ENCODE measurements at places on chromosomes 2 and 18.

- DNase-seq, result no peak
These were observed 69.3 kb upstream of the SATB2 start for GRCh38 chr2:199527071-199527470.

DNA sequence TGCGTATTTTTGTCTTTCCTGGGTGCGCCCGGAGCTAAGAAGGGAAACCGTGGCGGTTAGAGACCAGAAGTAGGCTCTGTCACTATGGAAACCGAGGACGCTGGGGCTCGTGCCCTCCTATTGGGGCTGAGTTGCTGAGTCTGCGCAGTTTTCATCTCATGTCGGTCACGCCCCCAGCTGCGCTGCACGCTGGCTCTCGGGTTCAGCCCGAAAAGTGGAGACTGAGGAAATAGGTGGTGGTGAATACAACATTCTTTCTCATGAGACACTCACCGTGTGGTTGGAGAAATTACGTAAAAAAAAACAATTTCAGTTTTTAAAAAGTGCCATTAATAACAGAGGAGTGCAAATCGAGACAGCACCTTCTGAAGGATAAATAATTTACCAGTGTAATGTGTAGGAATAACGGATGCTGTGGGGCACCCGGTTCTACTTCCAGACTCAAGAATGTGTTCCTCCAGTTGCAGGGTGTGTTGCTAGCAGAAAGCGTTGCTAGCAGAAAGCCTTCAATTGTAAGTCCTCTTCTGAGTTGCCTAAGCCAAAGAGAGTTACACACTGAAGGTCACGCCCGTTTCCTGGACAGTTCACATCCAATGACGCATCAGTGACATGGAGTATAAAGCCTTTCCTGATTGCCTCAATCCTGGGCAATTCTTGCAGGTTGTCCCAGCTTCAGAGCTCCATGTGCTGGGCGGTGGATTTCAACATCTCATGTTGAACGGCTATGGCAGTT lies 20.4 kb upstream of the CXXC1 start:
- DNase-seq, result peak; percentile 89

DNA sequence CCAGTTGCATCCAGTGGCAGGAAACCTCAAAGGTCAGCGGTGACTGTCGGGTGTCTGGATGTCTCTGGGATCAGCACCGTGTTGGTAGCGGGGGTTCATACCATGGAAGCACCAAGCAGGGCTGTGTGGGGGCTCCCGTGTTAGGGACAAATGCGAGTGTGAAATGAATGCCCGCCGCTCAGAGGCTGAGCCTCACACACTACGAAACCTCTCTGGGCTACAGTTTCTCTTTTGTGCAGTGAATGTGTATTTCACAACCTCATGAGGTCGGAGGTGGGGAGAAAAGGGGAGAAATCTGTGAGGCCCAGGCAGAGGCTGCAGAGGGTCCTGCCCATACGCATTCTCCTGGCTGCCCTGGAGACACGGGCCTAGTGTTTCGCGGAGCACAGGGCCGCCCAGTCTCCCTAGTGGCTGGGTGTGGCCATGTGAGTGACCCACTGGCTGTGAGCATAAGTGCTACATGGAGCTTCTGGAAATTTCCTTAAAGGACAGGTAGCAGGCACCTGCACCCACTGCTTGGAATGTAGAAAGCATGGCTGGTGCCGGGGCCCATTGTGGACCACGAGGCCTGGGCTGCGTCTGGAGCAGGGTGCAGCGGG lies 138.0 kb upstream of the GLI2 start:
- no peak for DNase-seq

GRCh38 chr18:24346254-24346653 lies 51.4 kb downstream of the OSBPL1A start:
- peak; percentile 39 for DNase-seq

DNA sequence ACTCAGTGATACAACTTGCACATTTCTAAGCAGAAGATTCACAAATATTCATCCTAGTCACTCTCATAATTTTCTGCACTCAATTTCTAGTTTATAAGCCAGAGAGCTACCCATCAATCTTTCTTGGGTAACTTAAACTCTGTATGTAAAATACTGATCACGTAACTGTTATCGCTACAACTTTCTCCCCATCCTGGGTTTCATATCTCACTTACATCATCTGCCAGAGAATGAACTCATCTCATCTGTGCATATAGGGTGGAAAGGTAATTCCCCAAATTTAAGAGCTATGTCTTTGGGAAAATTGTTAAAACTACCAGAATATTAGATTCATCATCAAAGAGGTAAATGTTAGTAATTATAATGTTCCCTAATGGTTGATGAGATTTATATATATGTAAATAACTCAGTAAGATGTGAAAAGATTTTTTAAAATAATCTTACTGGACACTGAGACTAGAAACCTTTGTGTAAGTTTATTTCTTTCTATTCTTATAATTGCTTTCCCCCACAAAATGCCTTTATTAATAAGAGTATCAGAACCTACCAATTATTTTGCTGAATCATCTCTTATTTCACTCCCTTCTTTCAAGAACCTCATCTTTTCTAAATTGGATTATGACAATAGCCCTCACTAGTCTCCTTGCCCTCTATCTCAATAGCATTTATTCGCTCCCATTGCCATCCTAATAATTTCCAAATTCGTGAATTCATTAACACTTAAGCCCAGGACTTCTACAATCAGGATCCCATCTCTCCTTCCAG lies 729.0 kb downstream of the EPHA4 start:
- no peak for DNase-seq

GRCh38 chr18:27711382-27711781 lies 465.5 kb downstream of the CDH2 start:
- peak; percentile 53 for DNase-seq

- DNase-seq, result no peak
These were observed 128.3 kb downstream of the ACOXL start for GRCh38 chr2:110860630-110861029.

GRCh38 chr2:75632813-75633212 lies 13.8 kb upstream of the MRPL19 start:
- no peak for DNase-seq

DNA sequence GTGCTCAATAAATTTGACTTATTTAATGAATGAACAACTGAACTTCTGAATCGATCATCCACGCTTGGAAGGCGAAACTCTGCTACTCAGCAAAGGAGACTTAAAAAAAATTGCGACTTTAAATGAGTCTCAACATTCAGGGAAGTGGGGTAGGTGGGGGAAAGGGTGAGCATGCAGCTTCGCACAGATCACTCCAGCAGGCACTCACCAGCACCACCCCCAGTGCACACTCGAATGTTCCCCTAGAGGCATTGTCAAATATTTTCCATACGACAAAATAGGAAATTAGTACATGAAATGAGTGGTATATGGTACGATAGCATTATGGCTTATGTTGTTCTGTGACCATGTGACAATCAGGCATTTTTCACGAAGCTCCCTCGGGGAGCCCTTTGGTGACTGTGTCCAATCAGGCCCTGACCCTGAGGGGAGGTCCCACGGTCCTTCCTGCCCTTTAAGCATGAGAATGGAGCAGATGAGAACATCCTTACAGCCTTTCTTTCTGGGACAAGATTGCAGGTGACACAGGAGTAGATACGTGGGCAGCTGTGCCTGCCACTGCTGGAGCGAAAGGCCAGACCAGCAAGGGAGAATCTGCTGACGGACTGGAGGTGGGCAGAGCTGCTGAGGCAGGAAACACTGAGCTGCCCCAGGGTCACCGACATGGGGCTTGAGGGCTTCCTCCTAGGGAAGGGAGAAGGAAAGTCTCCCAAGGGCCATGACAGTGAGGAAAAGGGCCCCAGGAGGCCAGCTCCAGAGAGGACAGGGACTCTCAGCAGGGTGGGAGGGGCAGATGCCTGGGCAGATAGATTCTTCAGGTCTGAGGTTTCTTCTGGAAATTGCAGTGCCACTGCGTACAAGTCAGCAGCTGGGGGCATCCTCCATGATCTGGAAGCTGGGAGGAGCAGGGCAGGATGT lies 101.3 kb upstream of the ID2 start:
- DNase-seq, result no peak

DNA sequence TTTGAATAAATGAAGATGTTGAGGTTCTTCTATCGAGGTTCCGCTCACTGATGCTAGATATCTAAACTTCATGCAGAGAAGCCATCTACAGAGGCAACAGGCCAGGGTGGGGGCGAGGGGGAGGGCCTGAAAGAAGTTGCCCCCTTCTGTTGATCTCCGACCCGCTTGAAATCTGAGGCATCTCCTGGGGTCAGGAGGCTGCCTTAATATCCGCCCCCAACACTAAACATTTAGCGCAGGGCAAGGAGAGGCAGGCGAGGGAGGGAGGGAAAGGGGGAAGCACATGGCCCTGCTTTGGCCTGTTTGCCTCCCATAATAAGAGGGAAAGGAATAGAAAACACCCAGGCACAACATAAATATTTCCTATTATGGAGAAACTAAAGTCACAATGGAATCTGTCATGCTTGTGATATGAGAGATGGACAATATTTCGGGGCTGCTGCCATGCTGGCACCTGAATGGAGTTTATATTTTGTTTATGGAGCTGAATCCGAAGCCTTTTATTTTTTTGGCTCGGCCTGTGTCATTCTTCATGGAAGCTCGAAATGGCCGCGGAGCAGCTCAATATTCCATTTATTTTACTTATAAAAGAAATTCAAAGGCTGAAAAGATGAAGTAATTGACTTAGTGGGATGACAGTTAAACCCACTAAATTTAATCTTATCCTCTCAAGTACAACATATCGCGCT lies 221.1 kb downstream of the INSIG2 start:
- no peak for DNase-seq

DNA sequence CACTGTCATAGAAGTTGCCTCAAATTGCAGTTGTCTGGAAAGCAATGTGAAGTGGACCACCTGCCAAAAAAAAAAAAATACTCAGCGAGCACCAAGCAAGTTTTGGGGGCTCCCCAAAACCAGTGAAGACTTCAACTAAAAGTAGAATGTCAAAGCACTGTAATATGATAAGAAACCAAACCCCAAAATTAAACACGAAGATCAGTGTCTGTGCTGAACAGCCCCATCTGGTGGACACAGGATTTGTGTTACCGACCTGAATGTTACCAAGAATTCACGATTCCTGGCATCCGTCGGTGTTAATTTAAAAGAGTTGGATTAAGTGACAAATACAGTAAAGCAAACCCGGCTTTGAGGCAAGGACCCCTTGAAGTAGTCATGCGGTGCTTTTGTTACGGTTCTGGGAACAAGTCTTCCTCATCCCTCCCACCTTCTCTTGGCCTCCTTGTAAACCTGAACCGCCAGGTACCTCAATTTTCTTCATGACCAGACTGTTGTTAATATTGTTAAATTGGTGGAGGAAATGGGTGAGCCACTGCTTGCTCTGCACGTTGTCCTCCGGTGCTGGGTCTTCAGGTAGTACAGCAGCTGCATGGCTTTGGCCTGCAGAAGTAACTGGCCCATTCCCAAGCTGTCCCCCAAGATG lies 31.3 kb upstream of the SSB start:
- DNase-seq, result peak; percentile 48

Measured in fibroblast of skin of right biceps (primary cell).